ENCODE measurements at places on chromosomes 7 and 10.

- DNase-seq, result no peak
Measured at GRCh38 chr7:125033506-125033905, 103.9 kb upstream of the POT1 start.

DNA sequence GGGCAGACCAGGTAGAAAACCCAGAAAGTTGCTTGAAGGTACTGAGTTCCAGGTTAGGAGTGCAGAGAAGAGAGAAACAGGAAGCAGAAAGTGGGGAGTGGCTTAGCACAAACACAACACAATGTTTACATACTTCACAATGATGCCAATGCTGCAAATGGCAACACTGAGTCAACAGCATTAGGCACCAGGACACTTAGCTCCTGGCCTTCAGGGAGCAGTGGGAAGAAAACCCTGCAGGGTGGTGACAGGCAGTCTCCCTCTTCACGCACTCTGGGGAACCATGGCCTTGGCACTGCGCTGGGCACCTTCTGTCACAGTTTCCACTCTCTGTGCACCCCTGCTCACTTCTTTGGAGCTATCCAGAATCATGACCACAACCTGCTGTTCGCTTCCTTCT, 7.3 kb downstream of the ICA1 start:
- DNase-seq, result no peak

DNA sequence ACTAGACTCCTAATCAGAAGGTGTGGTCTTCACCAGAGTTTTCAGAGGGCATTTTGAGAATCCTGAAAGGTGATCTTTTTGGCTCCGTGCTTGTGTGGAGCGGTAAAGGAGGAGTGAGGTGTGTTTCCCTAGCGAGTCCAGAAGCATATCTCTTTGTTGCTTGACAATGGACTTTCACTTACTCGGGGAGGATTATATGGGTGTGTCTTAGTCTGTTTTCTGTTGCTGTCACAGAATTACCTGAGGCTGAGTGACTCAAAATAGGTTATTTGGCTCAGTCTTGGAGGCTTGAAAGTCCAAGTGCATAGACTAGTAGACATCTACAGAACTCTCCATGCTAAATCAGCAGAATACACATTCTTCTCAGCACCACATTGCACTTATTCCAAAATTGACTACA, 57.9 kb downstream of the AKR1C4 start:
- DNase-seq, result no peak

GRCh38 chr7:82723411-82723810, 279.8 kb upstream of the CACNA2D1 start:
- no peak for DNase-seq

DNA sequence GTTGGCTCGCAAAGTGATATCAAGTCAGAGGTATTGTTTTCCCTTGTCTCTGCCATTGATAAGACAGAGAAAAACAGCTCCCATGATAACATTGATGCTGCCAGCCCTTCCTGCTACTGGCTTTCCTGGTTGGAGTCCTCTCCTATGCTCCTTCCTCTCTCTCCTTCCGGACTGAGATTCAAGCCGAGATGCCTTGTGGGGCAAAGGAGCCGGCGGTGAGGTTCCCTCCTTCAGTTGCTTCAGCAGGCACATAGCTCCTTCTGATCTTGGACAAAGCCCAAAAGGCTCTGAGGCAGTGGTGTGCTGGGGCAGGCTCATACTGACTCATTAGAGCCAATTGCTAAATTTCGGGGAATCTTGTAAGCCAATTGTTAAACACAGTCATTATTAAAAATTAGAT, 8.8 kb upstream of the ZCCHC24 start:
- peak; percentile 83 for DNase-seq

DNA sequence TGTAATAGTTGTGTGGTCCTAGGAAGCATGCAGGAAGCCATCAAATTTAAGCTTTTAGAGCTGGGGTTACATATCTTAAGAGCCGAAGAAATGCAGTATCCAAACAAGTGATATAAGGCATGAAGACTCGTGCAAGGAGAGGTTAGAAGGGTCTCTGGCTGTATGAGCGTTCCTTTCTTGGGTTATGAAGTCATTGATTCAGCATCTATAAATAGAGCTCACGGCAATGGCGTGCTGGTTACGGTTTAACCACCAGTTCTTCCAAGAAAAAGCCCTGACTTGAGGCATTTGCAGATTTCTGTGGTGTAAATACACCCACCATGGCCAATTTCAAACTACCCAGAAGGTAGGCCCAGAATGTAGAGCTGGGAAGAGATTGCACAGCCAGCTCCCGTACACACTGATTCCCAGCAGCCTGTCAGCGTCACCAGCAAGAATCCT, 72.0 kb upstream of the KAT6B start:
- no peak for DNase-seq

DNA sequence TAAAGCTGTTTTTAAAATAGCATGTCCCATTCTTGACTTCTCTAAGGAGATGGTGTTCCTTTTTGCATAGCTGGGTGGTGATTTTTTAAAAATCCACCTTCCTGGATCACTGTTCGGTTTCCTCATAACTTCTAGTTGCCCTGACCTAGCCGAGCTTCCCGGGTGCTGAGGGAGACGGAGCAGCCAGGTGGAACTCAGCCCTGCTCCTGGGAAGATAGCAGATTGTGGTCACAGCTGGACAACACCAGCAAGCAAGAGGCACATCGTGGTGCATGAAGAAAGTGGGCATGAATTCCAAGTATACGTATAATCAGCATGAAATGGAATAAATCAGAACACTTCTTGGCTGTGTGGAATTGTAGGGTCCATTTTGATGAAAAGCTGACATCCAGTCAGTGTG, 73.5 kb upstream of the RSU1 start:
- no peak for DNase-seq

GRCh38 chr10:125340903-125341302, 180.5 kb upstream of the CTBP2 start:
- DNase-seq, result no peak

DNA sequence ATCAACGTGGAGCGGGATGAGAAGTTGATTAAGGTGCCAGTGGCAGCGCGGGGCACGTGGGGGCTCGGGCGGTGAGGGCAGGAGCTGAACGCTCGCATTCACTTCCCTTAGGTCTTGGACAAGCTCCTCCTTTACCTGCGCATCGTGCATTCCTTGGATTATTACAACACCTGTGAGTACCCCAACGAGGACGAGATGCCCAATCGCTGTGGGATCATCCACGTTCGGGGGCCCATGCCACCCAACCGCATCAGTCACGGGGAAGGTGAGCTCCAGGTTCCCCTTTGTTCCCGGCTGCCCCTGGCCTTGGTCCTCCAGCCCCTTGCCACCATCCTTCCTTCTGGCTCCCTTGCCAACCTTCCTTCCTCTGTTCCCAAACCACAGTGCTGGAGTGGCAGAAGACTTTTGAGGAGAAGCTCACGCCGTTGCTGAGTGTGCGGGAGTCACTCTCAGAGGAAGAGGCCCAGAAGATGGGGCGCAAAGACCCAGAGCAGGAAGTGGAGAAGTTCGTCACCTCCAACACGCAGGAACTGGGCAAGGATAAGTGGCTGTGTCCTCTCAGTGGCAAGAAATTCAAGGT, 2.5 kb downstream of the UFSP1 start:
- DNase-seq, result no peak

GRCh38 chr7:131302876-131303707, 24.6 kb upstream of the MKLN1 start:
- DNase-seq, result peak; percentile 34

GRCh38 chr7:41113719-41114118, 589.2 kb downstream of the INHBA start:
- DNase-seq, result no peak

- DNase-seq, result no peak
Measured at GRCh38 chr7:36462551-36463137, 73.0 kb downstream of the ANLN start.

- no peak for DNase-seq
Measured at GRCh38 chr7:134141868-134142264, 14.7 kb downstream of the LRGUK start.

Data from RPMI7951 (cell line).